ENCODE measurements at places on chromosomes 11 and 22.
A peak's percentile ranks its signal among the peaks of the same experiment; 100 is the strongest.

- DNase-seq: no peak
Observed at GRCh38 chr11:61657566-61658290, 22.5 kb upstream of the DAGLA start.

DNA sequence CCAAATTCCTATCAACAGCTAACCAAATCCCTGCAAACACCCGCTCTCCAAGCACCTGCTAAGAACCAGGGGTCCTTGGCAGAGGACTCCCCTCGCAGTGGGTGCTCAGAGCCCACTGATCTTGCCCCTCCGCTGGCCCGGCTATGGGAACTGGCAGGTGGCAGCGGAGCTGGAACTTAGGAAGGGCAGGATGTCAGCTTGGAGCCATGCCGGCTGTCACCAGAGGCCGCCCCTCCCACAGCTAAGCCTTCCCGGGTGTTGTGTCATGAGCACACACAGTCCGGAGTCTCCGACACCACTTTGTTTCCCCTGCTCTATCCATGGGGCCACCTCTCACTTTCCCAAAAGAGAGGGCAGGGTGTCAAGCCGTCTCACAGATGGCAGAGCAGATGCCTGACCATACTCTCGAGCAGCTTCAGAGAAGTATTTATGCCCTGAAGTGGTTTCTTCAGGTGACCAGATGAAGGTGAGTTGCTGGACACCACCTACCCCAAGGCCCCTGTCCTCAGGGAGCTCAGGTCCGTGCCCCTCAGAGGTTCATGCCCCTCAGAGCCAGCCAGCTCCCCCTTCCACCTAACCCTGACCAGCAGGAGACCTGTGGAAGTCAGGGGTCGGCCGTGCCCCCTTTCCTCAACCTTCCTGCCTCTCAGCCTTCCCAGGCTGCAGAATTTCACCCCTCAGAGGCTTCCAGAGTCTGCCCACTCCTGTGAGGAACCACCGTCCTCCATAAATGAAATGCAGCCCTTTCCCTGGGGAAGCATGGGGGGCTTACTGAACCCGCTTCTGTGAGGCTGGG lies 545.7 kb upstream of the B3GAT1 start:
- no peak for DNase-seq

DNA sequence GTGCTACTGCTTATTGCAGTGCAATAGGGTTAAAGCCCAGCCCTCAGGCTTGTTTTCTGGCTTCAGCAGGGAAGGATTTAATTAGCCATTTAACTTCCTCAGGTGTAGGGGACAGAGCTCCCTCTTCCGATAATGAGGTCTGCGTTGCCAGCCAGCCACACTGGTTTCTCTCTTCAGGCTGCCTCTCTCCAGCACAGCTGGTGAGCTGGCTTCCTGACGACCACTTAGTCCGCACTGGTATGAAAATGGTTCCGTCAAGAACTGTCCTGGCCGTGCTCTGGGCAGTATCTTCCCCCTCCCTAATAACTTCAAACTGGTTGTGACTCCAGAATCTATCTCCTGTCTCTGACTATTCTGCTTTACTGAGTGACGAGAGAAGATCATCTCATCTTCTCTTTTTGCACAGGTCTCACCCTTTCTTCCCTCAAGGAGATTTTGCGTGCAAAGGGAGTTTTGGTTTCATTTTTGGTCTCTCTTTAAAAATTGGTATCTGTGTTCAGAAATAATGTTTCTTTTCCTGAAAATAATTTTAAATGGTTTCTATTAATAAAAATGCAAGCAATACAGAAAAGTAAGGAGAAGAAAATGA lies 49.2 kb downstream of the CNTN5 start:
- no peak for DNase-seq

GRCh38 chr11:14645985-14646900 lies 2.6 kb downstream of the PDE3B start:
- DNase-seq: no peak

DNA sequence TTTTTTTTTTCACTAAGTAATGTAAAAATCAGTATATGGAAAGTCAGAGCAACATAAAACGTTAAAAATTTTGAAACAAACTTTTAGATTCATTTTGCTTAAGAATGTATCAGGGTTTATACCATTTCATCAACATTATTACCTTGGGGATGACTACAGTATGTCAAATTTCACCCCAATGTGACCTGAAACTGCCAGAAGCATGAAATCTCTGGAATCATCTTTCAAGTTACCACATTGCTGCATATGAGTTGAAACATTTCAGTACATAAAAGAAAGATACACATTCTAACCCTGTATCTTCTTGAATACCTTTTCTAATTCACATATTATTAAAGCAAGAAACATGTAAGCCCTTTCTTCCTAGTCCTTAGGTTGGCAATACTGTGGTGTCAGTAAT lies 32.8 kb downstream of the MAML2 start:
- DNase-seq: no peak

DNA sequence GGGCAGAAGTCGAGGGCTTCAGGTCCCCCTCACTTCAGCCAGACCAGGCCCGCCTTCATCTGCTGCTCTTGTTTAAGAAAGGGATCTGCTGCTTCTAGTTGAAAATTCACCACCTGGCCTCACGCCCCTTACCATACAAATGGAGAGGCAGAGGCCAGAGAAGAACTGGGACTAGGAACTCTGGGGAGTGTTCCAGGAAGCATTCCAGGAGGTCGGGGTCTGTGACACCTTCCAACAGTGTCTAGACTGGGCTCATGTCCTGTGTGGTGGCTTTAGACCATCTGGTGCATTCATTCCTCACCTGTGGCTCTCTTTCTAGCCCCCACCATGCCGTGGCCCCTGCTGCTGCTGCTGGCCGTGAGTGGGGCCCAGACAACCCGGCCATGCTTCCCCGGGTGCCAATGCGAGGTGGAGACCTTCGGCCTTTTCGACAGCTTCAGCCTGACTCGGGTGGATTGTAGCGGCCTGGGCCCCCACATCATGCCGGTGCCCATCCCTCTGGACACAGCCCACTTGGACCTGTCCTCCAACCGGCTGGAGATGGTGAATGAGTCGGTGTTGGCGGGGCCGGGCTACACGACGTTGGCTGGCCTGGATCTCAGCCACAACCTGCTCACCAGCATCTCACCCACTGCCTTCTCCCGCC lies 12.3 kb downstream of the TSKU start:
- no peak for DNase-seq

GRCh38 chr11:32433914-32434355 lies 1.4 kb downstream of the WT1 start:
- DNase-seq: no peak

DNA sequence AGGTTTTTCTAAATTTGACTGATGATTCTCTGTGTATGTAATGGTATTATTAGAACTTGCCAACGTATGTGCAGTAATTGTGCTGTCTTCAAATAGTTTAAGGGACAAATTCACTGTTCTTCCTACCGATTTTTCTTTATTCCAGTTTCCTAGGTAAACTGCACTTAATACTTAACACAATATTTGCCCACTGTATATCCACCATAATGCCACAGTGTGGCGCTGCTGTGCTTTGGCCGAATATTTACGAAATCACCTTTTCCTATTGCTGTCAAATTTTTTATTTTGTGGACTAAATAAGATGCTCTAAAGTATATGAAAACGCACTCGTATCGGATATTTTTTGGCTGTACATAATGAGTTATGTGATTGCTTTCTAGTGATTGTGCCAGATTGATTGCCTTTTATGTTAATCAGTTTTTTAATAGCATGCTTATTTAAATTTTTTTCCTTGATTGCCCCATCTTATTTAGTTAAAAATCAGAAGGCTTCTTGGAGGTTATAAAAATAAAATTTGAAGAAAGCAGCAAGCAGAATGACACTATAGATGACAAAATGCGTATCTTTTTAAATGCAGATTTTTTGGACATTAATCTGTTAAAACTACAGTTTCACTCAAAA lies 10.5 kb downstream of the AASDHPPT start:
- DNase-seq: no peak

- DNase-seq: no peak
Observed at GRCh38 chr11:110747531-110747930, 35.3 kb upstream of the ARHGAP20 start.

- no peak for DNase-seq
Observed at GRCh38 chr22:47139790-47140119, 377.3 kb downstream of the TBC1D22A start.

- no peak for DNase-seq
Observed at GRCh38 chr11:64036087-64037026, 626 bp downstream of the FLRT1 start.

DNA sequence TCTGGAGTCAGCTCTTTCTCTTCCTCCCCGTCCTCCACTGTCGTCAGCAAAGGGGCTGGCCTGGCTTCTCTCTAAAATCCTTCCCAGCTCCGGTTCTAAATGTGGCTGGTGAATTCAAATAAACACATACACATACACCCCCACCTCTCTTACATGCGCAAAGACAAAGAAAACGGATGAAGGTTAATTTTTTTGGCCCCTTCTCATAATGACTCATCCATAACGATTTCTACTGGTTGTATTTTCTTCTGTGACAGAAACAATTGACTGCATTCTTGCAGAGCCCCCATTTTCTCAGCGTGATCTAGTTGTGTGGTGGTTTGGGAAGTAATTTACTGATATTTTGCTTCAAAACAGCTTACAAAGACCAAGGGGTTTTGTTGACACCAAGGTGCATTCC lies 130.0 kb upstream of the NTM start:
- no peak for DNase-seq

DNA sequence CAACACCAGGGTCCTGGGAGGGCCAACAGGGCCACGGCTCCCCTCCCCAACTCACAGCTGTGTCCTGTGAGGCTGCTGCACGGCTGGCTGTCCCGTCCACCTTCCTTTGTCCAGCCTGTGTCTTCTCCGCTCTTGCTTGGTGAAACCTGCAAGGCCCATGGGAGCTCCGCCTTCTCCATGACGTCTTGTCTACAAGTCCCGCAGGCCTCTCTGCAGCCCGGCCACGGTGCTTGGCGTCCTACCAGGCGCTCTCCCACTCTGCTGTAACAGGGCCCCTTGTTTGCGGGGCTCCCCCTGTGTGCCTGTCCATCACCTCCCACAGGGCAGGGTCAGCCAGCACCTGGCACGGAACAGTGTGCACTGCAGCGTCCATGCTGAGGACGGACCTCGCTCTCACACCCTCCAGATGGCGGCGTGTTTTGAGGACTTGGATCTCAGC lies 866.8 kb downstream of the TBC1D22A start:
- DNase-seq: no peak

- DNase-seq: no peak
Observed at GRCh38 chr11:112997857-112998466, 36.7 kb downstream of the NCAM1 start.

GRCh38 chr11:86718521-86718920 lies 46.1 kb upstream of the ME3 start:
- no peak for DNase-seq

DNA sequence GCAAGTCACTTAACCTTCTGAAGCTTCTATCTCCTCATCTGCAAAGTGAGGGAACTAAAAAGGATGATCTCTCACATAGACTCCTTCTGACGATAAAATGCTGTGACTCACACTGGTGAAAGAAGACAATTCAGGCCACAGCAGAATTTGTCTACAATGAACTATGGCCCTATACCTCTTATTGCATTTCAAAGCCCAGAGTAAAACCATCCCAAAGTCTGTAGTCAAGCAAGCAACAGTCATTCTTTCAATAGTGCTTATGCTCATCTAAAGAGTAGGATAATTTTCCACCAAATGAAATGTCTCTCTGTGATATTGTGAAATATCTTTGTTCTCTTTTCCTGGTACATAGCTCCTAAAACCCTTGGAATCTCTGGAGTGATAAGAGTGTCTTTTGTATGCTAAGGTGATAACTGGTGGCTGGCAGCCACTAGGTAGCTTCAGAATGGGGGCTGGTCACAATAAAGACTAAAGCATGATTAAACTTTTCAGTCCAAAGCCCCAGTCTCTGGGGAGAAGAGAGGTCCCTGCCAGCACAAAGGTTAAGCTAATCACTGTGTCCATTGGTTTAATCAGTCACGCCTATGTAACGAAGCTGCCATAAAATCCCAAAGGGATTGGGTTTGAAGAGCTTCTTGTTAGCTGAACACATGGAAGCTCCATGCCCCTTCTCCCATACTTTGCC lies 30.8 kb downstream of the SYTL2 start:
- DNase-seq: no peak

GRCh38 chr22:23969071-23969470 lies 2.4 kb downstream of the DDTL start:
- DNase-seq: no peak

- DNase-seq: no peak
Observed at GRCh38 chr11:74680035-74680671, 51.1 kb downstream of the CHRDL2 start.

GRCh38 chr11:90218606-90219005 lies 4.2 kb downstream of the CHORDC1 start:
- DNase-seq: no peak

DNA sequence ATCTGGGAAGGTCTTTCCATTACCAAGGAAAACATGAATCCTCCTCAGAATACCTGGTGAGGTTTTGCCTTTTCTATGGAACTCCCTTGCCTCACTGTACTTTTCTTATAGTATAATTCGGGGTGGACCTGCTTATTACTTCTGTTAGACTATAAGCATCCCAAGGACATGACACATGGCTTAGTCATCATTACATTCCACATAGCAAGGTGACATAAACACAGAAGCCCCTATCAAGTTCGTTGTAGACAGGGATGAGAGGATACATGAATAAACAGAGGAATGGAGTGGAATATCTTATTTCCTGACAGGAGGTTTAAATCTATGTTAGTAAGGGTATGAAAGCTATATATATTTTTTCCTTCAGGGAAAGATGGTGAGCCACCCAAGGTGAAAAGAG lies 532.2 kb upstream of the CCDC90B start:
- DNase-seq: no peak

GRCh38 chr11:92329137-92329536 lies 104.5 kb downstream of the FAT3 start:
- DNase-seq: no peak

- no peak for DNase-seq
Observed at GRCh38 chr11:69300120-69301060, 6.4 kb downstream of the MYEOV start.

GRCh38 chr22:45698094-45698493 lies 26.5 kb downstream of the ATXN10 start:
- no peak for DNase-seq

GRCh38 chr22:29040385-29041275 lies 21.0 kb downstream of the C22orf31 start:
- DNase-seq: peak; percentile 43

All from stimulated activated CD8-positive, alpha-beta memory T cell treated with anti-CD3 and anti-CD28 coated beads, Interleukin-15, amount 100 ng/mL, for 4 hours (primary cell).